ENCODE measurements at places on chromosomes 2 and 18.

DNA sequence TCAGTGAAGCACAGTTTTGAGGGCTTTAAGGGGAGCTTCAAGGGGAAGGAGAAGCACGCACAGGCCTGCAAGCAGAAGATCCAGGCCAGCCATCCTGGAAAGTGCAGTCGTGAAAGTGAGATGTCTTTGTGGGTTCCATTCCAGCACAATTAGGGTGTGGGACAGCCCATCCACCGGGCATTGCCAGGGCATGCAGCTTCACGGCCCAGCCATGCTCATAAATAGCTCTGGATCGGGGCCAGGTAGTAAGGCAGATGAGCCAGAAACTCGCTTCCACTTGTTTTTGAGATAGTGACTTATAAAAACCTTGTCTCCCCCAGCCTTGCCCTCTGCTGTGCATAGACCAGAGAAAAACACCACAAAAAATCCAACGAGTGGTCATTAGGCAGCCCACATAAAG, 21.0 kb downstream of the KDSR start:
- peak; percentile 44 for DNase-seq

- peak; percentile 7 for DNase-seq
These were observed 69.7 kb upstream of the SULT1C3 start for GRCh38 chr2:108169982-108170625.

DNA sequence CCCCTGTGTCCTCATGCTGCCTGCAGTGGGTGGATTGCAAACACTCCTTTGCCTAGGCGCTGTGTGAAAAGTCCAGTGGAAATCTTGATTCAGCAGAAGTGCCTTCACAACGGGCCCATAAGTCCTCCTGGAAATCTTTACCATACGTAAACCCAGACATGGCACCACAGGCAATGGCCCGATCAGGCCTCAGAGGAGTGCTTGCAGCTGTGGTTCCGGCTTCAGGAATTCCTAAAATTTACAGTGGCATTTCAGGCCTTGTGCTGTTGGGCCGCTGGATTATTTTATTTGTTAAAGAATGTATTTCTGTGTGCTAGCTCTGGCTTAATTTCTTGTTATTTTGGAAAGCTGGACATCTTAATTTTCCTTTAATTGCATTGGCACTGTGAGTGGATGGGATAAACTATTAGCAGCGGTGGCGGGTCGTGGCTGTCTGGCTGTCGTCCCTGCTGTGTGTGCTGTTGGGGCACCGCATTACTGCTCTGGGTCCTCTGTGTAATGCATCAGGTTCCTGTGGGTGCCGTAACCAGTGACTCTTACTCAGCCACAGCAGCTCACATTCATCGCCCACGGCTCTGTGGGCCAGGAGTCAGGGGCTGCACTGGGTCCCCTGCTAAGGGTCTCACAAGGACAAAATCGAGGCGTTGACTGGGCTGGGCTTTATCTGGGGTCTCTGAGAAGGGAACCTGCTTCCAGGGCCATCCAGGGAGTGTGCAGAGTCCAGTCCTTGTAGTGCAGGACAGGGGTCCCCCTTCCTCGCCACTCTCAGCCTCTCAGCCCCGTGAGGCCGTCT, 73.1 kb downstream of the RTP5 start:
- DNase-seq, result no peak

DNA sequence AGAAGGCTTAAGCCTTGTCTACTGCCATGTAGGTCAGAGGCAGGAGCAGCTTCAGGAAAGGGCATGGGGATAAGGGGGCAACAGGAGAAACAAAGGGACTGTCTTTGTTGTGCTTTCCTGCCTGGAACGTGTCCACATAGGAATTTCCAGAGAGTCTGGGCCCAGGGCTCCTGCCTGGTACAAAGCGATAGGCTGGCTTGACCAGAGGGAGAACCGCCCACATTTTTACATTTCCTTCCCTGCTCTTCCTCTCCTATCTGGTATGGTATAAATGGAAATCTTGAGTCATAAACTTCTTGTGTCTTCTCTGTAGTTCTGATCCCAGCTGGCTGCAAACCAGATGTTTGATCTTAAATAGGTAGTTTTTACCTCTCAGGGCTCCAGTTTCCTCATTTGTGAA, 414.8 kb downstream of the HRH4 start:
- DNase-seq, result peak; percentile 27

- DNase-seq, result no peak
These were observed 52.5 kb upstream of the TRIM43 start for GRCh38 chr2:95539290-95539689.

- peak; percentile 64 for DNase-seq
These were observed 415.9 kb downstream of the GRB14 start for GRCh38 chr2:164205347-164205746.

- DNase-seq, result no peak
These were observed 262.7 kb downstream of the ATAD2B start for GRCh38 chr2:23664066-23664788.

- peak; percentile 39 for DNase-seq
These were observed 80.3 kb upstream of the MAP4K4 start for GRCh38 chr2:101617188-101617587.

DNA sequence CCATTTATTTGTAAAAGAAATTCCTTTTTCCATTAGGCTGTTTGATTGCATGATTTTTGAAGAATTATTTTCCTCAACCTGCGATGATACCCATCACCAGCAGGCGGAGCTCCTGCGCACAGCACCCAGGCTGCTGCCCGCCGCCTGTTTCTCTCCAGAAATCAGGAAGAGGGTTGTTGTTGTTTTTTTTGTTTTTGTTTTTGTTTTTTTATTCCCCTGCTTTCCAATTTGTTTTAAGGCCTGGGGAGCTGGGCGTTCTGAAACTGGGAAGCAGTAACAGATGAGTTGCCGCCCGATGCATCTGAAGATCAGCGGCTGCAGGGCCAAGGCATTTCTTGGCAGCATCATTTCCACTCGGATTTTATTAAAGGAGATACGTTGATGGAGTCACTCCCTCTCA, 132.1 kb downstream of the MBP start:
- DNase-seq, result peak; percentile 71

GRCh38 chr18:23682045-23682444, 7.2 kb upstream of the LAMA3 start:
- no peak for DNase-seq

DNA sequence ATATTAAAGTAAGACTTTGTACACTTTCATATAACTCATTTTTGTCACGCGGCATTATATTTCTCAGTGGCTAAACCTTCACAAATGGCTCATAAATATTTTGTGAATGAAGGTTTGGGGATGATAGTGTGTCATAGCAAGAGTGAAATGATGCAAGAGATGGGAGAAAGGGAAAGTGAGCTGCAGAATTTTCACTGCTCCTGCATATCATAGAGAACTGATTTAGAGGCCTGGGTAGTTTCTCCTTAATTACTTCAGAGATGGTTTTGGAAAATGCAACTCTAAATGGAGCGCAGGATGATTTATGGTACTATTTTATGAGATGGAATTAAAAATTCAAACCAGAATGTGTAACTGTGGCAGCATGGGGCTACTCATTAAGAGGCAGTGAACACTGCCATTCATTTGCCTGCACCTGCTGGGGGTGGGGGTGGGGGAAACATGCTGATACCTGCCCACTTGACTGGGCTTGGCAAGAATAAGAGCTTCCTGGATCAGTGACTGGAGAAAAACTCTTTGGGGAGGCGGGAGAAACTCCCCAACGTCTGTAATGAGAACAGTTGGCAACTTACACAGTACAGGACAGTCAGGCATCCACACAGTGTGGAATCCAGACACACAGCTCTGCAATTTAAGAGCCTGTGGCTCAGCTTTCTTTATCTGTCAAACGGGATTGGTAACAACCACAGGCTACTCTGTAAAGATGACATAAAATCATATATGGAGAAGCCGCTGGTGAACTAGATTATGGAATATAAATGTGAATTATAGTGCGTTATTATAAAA, 941.9 kb downstream of the SLC4A3 start:
- no peak for DNase-seq

DNA sequence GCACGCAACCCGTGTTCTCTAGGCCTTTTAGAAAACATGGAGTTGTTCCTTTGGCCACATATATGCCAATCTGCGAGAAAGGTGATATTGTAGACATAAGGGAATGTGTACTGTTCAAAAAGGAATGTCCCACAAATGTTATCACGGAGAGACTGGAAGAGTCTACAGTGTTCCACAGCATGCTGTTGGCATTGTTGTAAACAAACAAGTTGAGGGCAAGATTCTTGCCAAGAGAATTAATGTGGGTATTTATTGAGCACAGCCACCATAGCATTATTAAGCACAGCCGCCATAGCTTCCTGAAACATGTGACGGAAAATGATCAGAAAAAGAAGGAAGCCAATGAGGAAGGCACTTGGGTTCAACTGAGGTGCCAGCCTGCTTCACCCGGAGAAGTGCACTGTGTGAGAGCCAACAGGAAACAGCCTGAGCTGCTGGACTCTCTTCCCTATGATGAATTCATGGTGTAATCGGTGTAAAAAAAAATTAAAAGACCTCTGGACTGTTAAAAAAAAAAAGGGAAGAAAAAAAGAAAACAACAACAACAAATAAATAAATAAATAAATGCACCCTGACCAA, 29.0 kb upstream of the REL start:
- DNase-seq, result no peak

GRCh38 chr2:109242654-109243331, 113.8 kb downstream of the SH3RF3 start:
- DNase-seq, result peak; percentile 72

GRCh38 chr18:33210575-33211189, 229.8 kb downstream of the CCDC178 start:
- peak; percentile 1 for DNase-seq

GRCh38 chr2:11239666-11240462, 84.6 kb downstream of the SLC66A3 start:
- DNase-seq, result no peak

DNA sequence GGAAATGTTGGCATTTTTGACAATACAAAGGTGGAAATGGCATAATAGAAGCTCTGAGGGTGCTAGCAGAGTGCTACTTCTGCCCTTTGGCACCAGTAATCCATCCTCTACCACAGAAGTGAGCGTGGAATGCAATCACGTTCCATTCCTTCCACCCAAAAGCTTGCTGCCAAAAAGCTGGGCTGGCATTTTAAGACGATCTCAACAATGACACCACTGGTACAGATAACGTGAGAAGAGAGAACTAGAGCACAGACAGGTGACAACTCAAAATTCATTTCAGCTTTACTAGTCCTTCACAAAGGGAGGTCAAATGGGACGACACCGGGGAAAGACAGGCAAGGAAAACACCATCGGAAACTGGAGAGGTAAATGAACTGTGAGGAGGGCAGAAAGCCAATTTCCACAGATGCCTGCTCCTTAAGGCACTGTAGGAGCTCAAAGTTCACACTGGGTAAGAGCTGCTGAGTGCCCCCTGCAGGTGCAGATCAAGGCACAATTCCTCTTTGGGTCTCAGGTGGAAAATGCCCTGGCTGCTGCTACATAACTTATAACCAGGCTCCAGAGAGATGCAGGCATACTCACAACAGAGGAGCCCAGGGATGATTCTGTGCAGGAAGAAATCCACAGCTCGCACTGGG, 50.7 kb upstream of the RNU4ATAC start:
- DNase-seq, result peak; percentile 50

DNA sequence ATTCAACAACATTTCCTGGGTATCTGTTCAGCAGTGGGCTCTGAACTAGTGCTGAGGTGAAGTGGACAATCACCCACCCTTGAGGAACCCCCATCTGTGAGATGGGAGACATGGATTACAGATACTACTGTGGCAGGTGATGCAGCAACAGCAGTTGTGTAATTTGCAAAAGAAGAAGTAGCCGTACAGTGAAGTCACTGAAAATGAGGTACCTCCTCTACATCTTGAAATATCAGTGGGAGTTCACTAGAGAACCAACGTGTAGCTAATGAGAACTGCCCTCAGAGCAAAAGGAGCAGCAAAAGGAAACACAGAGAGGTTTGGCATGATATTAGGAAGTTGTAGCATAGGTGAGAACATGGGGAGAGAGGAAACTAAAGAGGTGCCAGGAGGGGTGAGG, 41.3 kb downstream of the VSNL1 start:
- DNase-seq, result no peak

- DNase-seq, result no peak
These were observed 404.5 kb upstream of the SMIM21 start for GRCh38 chr18:75831960-75832359.

DNA sequence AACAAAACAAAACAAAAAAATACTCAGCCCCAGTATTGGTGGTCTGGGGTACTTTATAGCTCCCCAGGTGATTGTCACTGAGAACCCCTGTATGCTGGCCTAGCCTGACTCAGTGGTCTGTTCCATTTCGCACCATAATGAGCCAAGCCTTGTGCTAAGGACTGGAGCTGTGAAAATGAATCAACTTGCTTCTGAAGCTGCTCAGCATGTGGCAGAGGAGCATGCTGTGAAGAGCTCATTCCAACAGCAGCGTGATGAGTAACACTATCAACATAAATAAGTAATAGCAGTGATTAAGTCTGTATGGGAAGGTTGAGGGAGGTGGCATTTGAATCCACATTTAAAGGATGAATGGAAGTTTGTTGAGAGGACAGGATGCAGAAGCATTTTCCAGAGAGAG, 67.2 kb upstream of the ATL2 start:
- DNase-seq, result no peak

DNA sequence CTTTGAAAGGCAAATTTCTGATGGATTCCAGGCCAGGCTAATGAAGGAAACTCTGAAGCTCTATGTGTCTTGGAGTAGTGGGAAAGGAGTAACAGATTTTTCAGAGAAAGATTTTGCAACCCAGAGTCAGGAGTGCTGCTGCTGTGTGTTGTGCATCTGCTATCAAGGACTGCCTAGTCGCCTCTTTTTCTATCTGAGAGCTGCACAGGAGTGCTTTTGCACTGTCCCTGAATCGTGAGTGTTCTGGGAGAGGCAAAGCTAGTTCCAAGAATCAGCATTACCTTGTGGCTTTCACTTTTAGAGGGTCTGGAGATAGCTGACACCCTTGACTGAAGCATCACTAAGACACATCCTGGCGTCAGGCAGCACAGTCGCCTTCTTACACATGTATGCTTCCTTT, 336.4 kb downstream of the PARD3B start:
- no peak for DNase-seq

DNA sequence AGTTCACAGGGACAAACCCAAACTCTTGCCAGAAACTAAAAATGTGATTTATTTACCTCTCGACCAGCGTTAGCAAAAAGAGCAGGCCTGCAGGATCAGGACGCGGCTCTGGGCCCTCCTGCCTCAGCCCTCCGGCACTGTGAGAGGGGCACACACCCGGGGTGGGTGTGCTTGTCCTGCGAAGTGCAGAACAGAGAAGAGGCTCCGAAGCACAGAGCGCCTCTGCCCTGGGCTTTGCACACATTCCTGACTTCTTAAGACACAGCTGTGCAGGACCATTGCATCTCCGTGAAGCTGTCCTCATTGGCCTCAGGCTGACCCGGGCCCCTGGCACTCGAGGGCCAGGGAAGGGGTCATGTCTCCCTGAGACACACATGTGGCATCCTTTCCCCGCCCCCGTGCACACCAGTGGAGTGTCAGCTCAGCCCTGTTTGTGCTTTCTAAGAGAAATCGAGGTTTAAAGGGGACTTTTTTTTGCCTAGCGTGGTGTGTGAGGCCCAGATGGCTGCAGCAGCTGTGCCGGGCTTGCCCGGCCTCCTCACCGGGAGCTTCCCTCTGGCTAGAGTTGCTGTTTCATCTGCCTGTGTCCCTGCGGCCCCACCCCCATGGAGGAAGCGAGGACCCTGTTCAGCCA, 9.9 kb upstream of the NFATC1 start:
- no peak for DNase-seq

All from AG08395 (cell line).